ENCODE measurements at places on chromosomes 2 and 18.
A peak's percentile ranks its signal among the peaks of the same experiment; 100 is the strongest.

GRCh38 chr2:120317916-120318315, 28.0 kb upstream of the INHBB start:
- no peak for DNase-seq

- no peak for DNase-seq
Observed at GRCh38 chr2:215019521-215020145, 118.8 kb downstream of the ABCA12 start.

DNA sequence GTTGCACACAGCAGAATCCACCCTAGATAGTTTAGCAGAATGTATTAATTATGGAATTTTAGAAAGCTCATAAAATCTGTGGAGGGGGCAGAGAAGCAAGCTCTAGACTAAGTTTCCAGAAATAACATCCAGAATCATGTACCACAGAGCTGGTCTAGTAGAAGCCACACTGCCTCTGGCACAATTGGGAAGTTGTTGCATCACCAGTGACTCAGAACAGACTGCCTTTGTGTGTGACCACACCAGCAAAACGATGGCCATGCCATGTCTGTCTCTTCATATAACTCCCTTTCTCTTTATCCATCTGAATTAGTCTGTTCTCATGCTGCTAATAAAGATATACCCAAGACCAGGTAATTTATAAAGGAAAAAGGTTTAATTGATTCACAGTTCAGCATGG, 158.9 kb downstream of the CCDC148 start:
- DNase-seq: no peak

DNA sequence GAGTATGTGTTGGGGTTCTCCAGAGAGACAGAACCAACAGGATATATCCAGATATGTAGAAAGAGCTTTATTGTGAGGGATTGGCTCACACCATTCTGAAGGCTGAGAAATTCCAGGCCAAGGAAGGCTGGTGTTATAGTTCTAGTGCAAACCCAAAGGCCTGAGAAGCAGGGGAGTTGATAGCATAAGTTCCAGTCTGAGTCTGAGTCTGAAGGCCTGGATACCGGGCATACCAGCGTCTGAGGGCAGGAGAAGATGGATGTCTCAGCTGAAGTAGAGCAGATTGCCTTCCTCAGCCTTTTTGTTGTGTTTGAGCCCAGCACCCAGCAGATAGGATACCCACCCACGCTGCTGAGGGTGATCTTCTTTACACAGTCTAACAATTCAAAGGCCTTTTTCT, 211.7 kb upstream of the RASGRP3 start:
- no peak for DNase-seq

DNA sequence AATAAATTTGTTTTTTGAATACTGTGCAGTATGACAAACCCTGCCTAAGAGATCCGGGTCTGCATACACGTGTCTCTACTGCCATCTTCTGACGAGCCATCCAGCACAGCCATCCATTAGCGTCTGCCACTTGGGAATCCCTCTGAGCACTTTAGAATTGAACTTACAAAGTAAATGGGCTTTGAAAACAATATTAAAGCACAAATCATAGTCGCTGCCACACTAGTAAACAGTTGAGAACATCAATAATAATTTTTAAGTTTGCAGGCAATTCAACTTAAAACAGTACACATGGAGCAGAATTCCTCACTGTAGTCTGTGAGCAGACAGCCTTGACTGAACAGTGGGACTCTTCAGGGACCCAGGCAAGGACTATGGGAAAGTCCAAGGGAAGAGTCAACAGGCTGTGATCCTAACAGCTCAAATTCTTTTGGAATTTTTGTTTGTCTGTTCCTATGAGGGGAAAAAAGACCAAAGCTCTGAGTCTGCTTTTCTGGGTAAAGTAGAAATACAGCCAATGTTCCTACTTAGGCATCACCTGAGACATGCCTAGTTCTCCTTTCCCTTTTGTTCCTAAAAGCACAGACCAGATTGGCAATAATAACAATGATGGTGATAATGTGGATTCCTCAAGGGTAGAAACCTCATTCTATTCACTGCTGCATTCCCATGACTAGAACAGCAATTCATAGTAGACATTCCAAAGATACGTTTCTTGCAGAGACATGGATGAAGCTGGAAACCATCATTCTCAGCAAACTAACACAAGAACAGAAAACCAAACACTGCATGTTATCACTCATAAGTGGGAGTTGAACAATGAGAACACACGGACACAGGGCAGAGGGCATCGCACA, 92.9 kb downstream of the MREG start:
- DNase-seq: no peak

- no peak for DNase-seq
Observed at GRCh38 chr2:217934321-217935131, 68.3 kb downstream of the TNS1 start.

- DNase-seq: no peak
Observed at GRCh38 chr2:171726847-171727450, 39.7 kb downstream of the DYNC1I2 start.

- no peak for DNase-seq
Observed at GRCh38 chr2:237603718-237604362, 13.3 kb upstream of the RAB17 start.

DNA sequence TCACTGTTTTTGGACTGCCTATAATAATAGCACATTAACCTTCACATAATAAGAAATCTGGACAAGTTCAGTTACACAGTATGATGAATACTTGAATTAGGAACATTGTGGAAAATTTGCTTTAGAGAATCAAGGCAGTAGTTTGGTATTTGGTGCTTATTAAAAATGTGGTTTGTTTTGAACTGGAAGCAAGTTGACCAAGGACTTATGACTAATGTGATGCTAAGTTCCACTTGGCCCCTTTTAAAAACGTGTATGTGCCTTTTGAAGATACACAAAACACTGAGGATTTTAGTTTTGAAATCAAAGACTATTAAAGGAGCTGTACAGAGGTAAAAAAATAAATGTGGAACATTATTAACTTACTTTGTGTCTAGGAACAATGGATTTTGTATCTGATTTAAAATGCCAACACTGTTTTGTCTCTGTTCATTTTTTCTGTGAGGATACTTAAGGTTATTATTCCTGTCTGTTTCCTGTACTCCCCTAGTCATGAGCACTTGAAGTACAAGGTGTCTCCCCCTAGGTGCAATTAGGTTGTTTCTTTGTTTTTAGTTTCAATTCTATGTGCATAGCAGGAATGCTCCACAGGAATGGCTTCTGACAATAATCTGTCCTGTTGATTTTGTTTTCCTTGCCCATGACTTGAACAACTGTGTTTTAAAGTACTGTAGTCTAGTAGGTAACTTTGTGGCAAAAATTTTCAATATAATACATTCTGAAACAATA, 49.6 kb upstream of the PTH2R start:
- no peak for DNase-seq

DNA sequence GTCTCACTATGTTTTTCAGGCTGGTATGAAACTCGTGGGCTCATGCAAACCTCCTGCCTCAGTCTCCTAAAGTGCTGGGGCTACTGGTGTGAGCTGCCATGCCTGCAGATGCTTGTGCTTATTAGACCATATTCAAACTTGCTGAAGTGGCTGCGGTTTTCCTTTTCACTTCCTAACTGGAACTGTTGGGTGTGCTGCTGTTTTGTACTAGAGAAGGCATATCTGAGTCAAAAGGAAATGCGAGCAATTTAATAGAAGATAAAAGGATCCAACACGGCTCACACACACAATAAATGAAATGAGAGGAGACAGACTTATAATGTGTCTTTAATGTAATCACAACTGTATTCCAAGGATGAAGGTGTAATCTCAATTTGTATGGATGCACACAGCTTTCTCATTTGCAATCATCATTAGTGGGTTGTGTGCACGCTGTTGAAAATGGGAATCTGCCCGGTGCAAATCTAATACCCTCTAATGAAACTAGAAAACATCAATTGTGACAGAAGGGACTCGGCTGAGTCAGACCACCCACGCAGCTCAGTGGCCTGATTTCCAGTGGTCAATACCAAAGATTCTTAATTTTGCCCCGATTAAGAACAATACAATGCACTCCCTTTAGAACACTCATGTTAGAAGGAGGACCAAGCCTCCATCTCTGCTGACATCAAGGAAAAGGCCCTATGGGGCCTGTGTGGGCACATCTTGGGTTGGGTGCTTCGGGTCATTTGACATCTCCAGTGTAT, 532.7 kb downstream of the TDRD15 start:
- DNase-seq: no peak

DNA sequence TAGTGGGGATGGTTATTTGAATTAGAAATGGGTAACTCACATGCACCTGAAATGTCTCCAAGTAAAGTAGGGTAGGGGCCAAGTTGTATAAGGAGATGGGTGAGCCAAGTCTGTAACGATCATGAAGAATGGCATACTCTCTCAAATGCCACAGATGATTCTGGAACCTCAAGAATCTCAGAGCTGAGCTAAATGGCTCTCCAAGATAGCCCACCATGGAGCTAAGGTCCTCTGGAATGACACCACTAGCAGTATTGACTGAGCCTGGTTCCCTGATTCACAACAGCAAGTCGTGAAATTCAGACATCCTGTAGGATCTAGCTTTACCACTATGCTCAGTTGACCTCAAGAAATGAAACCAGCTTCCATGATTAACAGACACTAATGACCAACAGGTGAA, 115.9 kb upstream of the EPAS1 start:
- DNase-seq: no peak

GRCh38 chr18:30988440-30988839, 54.1 kb downstream of the DSC3 start:
- no peak for DNase-seq

GRCh38 chr18:22170421-22171257, 1.2 kb downstream of the GATA6 start:
- DNase-seq: peak; percentile 12

- DNase-seq: no peak
Observed at GRCh38 chr2:206323486-206323885, 49.0 kb downstream of the ZDBF2 start.

- no peak for DNase-seq
Observed at GRCh38 chr2:218711550-218711929, 905 bp downstream of the TTLL4 start.

- no peak for DNase-seq
Observed at GRCh38 chr2:57893786-57894185, 152.8 kb upstream of the VRK2 start.

DNA sequence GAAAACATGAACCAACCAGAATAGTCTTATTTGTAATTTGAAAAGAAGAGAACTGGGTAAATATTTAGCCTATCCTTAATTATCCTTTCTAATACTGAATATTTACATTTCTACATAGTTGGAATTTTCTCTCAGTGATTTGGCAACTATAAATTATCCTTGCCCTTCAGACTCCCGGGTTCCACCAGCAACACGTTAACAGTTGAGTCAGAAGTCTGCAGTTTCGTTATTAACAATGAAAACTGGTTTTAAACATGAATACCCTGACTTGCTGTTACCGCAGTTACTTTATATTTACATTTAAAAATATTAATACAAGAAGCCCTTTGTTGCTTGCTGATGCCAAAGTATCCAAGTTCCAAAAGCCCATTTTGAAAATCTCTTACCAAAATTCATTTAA, 673.0 kb downstream of the ARHGAP15 start:
- DNase-seq: no peak

DNA sequence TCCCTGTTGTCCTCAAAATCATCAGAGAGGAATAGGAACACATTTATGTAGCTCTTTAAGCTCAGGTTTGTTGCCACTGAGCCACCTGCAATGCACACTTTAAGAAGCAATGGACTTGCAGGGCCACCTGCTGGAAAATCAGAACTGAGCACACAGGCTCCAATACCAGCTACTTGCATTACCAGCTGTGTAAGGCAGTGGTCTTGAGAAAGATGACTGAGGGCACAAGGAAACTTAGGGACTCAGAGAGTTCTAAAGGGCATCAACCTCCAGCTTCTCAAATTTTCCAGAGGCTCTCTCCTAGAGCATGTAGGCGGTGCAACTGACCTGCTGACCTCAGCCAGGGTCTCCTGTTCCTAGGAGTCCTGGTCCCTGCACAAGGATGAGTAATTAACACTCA, 2.5 kb upstream of the CNDP2 start:
- DNase-seq: no peak

DNA sequence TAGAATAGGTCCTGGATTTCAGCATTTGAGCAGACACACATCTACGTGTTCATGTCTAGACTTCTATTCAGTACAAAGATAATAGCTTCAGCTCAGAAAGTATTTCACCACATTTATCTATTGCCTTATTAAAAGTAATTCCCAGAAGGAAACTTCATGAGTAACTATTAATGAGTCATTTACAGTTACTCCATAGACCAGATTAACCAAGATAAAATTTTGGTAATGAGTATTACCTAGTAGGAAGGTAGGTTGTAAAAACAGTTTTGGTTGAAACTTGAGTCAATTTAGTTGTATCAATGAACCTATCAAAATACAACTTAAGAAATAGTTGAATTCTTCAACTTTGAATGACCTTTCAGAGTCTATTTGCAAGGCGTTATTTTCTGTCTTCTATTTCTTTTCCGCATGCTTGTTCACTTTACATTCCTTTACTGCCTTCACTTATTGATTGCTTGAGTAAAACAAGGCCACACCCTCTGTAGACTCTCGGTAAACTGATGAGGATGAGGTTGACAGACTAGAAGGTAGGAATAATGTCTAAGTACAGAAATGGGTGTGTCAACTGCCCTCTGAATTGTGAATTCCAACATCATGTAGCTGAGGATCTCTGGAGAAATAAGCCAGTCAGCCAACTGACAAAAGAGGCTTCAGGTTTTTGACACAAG, 1165.6 kb upstream of the ZEB2 start:
- no peak for DNase-seq

DNA sequence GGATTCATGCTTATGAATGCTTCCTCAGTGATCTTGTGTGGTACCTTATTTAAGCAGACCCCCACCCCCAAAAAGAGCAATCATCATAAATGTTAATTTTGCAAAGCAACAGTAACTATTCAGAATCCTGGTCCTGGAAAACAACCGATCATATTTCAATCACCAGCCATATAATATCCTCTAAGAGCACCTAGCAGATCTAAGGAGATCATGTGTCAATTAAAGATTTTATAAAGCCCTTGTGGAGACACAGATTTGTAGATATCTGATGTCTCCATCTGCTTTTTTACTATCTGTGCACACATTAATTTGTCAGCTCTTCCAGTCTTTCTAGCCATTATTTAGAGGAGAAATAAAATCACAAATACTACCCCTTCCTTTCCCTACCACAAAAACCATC, 423.7 kb downstream of the TGIF1 start:
- no peak for DNase-seq

GRCh38 chr18:43805646-43806194, 528.4 kb upstream of the SYT4 start:
- no peak for DNase-seq

- no peak for DNase-seq
Observed at GRCh38 chr2:120878970-120879369, 143.3 kb downstream of the GLI2 start.

GRCh38 chr2:99031481-99031880, 95.5 kb upstream of the CRACDL start:
- DNase-seq: no peak

- no peak for DNase-seq
Observed at GRCh38 chr2:94956797-94957391, 68.6 kb upstream of the MAL start.

GRCh38 chr2:66526180-66526579, 91.3 kb downstream of the MEIS1 start:
- no peak for DNase-seq

DNA sequence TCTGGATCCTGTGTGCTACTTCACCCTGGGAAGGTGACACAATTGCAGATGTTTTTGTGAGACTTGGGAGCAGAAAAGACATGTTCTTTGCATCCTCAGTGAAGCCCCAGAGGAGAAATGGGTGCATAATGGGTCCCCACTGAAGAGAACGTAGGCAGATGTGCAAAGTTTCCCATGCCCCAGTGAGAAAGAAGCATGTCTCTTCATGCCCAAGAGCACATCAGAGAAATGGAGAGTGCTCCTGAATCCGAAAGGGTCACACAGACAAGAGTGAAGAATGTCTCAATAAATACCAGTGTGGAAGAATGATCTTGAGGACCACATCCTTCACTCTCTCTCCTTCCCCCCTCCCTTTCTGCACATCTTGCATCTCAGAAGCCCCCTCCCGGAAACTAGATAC, 167.7 kb downstream of the TMEM247 start:
- DNase-seq: no peak

Data from activated gamma-delta T cell (primary cell).